ENCODE measurements at places on chromosomes 3 and 15. TPM values are rescaled to one million over a fixed set of nuclear protein-coding genes. Genes with fewer than 3 reads are reported as not detected.
A peak's percentile ranks its signal among the peaks of the same experiment; 100 is the strongest.

DNA sequence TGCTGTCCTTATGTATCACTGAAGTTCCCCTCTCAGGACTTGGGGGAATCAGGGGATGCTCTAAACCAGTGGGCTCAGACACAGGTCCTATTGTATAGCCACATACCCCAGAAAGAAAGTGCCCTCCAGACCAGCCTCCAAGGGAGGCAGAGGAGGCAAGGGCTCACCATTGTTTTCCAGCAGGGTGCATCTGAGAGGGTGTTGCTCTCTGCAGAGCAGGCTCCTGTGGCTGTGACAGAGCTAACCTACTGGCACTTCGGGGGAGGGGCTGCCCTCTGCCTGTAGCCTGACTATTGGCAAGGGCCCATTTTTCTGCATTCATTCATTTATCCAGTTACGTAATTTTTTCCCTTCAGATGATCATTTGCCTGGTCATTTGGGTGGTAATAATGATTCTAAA, 39.9 kb downstream of the EEFSEC start:
- ATAC-seq, result no peak

DNA sequence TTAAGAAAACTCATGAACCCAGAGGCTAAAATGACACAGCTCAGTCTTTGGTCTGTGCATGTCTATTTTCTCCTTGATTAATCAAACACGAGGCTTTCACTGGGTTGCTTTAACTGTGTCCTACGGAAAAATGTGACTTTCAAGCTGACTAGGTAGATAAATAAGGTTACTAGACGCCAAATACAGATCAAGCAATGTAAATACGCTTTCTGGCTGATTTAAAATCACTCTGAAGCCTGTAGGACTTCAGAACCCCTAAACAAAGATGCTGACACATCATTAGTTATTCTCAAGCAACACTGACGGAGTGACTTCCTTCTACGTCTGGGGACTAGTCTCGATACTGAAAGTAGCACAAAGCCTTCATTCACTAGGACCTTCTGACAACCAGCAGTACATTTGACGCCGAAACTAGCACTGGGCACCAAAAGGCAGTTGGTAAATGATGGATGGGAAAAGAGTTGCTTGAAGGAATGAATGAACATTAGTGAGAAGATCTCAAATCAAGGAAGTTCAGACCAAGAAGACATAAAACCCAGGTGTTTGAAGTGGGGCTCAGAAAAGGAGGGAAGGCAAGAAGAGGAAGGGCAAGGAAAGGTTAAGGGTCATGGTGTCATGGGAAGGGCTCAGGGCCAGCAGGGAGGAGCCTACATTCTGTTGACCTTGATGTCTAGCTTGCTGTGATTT, 67.1 kb upstream of the CDV3 start:
- ATAC-seq, result peak; percentile 98

GRCh38 chr3:109831403-109831802, 494.1 kb upstream of the DPPA4 start:
- no peak for ATAC-seq

GRCh38 chr15:40096094-40096891, 12.4 kb downstream of the BMF start:
- no peak for ATAC-seq

GRCh38 chr3:186461141-186461540, 83.0 kb downstream of the CRYGS start:
- ATAC-seq, result peak; percentile 95

DNA sequence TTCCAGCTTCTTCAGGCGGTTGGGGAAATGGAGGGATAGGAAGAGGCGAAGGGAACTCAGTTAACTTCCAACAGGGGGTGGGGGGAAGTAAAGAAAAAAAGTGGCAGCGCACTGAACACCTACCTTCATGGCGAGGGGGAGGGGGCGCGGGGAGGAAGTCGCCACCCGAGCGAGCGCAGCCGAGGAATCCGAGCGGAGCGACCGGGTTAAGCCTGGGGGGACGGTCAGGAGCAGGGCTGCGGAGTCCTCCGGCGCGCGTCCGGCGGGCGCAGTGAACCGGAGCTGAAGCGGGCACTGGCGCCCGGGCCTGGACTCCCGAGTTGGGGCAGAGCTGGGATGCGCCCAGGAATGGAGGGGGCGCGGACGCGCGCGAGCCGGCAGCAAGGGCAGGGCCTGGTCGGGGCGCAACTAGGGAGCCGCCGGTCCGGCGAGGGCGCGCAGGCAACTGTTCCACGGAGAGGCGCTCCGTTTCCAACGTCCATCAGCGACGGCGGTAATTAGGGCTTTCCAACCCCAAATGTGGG, at the start of gene WNT5A:
TSS of gene WNT5A (minus strand) at position 450 of the 524 bp plus-strand sequence. CDS start at position 129, 321 bp downstream.
- ATAC-seq, result no peak

- ATAC-seq, result peak; percentile 62
Observed at GRCh38 chr3:183564046-183564445, 8.5 kb upstream of the KLHL6 start.

GRCh38 chr3:13507570-13508339, 27.6 kb downstream of the HDAC11 start:
- ATAC-seq, result no peak

GRCh38 chr3:52494886-52495495, at the start of gene STAB1:
TSS of gene STAB1 (plus strand) at chr3:52495338. CDS start at chr3:52495414, 76 bp downstream.
- peak; percentile 4 for ATAC-seq

GRCh38 chr3:8503461-8503860, 1.8 kb downstream of the LMCD1 start:
- ATAC-seq, result no peak

GRCh38 chr3:18307529-18307928, 117.6 kb downstream of the SATB1 start:
- no peak for ATAC-seq

- ATAC-seq, result peak; percentile 81
Observed at GRCh38 chr15:79004336-79004735, 59.5 kb upstream of the CTSH start.

GRCh38 chr3:188926741-188927511, 244.8 kb upstream of the TPRG1 start:
- ATAC-seq, result no peak

- peak; percentile 23 for ATAC-seq
Observed at GRCh38 chr3:190718671-190719070, 143.8 kb downstream of the GMNC start.

DNA sequence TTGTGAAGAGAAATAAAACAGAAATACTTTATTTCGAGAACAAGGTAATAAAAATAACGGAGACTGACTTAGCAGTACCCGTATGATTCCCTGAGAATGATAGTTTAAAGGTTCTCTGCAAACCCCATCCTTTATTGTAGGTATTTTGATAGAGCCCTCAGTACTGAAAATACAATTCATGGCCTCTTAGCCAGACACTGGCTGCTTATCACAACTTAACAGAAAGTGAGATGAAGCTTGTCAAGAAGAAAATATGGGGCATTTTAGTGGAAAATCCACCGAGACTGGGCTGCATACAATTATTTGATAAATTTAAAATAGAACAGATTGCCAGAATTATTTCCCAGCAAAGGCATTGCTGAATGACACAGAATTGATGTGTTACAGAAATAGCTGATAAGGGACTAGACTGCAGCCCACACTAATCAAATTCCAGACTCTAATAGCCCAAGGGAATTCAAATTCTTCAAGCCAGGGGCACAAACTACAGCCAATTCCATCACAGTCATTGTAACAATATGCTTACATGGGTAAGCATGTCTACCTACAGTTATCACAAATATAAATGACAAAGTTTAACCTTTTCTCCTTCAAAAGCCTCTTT, 521.9 kb downstream of the PLOD2 start:
- no peak for ATAC-seq

- no peak for ATAC-seq
Observed at GRCh38 chr3:186001842-186002241, 64.0 kb upstream of the TRA2B start.

- no peak for ATAC-seq
Observed at GRCh38 chr15:65837301-65838294, 31.7 kb upstream of the RAB11A start.

- ATAC-seq, result no peak
Observed at GRCh38 chr15:57486833-57487232, 104.9 kb upstream of the MYZAP start.

GRCh38 chr15:64842986-64843561, 1.4 kb downstream of the PLEKHO2 start:
- peak; percentile 16 for ATAC-seq

Gene HMCES
- total RNA-seq, result 52.5 TPM

Gene CHRFAM7A
- not detected for total RNA-seq

Gene SNTN
- total RNA-seq, result not detected

Gene ISL2
- total RNA-seq, result 0.35 TPM

Gene MPI
- total RNA-seq, result 51.8 TPM

Gene PSMD6
- total RNA-seq, result 79.4 TPM

Gene AMIGO3
- not detected for total RNA-seq

Gene PLIN1
- total RNA-seq, result 1.2 TPM

Data from activated T-helper 17 cell treated with anti-CD3 and anti-CD28 coated beads, Interleukin-2, amount 50 U/mL, for 72 hours (primary cell).